ENCODE measurements at places on chromosomes 12 and 14. TPM values are rescaled to one million over a fixed set of nuclear protein-coding genes. Genes with fewer than 3 reads are reported as not detected.

Gene SLC41A2
- total RNA-seq, result 21.7 TPM

Gene CDK2
- 57.7 TPM for total RNA-seq

Gene RIMBP2
- total RNA-seq, result not detected

Gene KCNA5
- not detected for total RNA-seq

Gene MEG3
- total RNA-seq, result 65.6 TPM

Gene SERPINA9
- total RNA-seq, result not detected

Gene MYRFL
- total RNA-seq, result not detected

Gene STAC3
- total RNA-seq, result 0.43 TPM

Gene FRMD6
- total RNA-seq, result 38.8 TPM

Gene NAA30
- 12.9 TPM for total RNA-seq

Gene OXA1L
- 164 TPM for total RNA-seq

Gene MYF6
- not detected for total RNA-seq

Gene NYNRIN
- total RNA-seq, result 0.25 TPM

Gene PRB2
- not detected for total RNA-seq

Gene NPFF
- not detected for total RNA-seq

Gene ADAM21
- total RNA-seq, result not detected

Gene NDRG2
- 2.1 TPM for total RNA-seq

Gene GNPTAB
- total RNA-seq, result 14.0 TPM

Gene RASAL1
- 0.45 TPM for total RNA-seq

Gene WSB2
- 69.4 TPM for total RNA-seq

Gene SYT1
- total RNA-seq, result 5.7 TPM

Gene TAS2R14
- 0.78 TPM for total RNA-seq

Gene TAS2R9
- total RNA-seq, result not detected

Gene ASCL1
- total RNA-seq, result not detected

All from A549 treated with CORT108297 at 1 μM for 4 hours (cell line).